ENCODE measurements at places on chromosomes 4 and X.

DNA sequence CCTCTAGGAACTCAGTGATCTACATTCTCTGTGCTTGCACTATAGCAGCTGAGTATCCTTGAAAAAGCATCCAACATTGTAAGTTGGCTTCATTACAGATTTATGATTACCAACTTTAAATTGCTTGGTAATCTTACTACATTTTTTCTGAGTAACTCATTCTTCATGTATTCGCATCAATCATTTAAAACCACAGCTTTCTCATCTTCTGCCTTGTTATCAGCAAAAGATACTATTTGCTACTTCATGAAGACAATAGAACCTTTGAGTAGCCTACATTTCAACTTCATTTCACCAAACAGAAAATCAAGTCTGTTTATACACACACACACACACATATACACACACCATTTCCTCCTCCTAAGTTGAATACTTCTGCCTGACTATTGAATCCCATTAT lies 6.2 kb upstream of the DCAF8L2 start:
- DNase-seq: no peak

- DNase-seq: peak; percentile 86
These were observed 45.7 kb downstream of the PRPS1 start for GRCh38 chrX:107673933-107674479.

DNA sequence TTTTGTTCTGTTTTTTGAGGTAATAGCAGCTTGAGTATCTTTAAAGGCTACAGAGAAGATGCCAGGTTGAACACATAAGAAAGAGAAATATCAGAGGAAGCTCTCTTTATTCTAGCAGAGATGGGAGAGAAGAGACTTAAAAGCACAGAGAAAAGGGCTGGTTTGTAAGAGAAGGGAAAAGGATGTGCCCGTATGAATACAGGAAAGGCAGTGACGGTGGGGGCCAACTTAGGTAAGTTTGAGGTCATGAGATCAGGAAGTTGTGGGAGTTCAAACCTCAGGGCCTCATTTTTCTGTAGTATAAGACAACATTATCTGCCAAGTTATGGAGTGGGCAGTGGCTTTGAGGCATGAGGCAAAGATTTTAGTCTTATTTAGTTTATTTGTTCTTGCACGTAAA lies 121.3 kb upstream of the S100G start:
- DNase-seq: no peak

DNA sequence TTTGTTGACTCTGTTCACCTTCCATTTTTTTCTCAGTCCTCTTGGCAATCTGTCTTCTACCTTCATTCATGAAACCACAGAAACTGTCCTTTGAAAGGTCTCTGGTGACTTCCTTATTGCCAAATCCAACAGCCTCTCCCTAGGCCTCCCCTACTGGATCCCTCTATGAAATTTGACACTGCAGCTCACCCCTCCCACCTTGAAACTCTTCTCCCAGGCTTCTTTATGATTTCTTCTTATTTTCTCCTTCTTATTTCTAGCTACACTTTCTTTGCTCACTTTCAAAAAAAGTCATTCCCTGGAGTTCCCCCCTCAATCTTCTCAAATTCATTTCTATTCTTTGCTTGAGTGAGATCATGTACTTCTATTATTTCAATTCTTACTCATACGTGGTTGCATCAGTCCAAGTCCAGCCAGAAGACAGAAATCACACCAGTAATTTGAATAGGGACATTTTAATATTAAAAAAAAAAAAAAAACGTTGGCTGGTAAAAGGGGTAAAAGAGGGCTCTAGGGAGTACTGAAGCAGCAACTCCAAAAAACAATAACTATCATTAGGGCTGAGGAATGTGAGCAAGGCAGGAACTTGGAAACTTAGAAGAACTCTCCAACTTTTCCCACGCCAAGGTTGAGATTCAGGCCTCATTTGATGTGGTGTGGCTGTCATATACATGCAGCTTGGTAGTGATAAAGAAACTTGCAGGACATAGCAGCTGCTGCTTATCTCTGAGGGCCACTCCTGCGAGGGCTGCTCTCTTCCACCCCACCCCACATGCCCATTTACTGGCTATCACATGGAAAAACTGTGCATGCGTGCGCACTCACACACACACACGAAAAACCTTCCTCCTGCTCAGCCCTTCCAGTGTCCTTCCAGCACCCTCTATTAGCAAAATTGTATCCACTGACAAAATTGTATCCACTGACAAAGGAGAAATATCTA lies 169.8 kb upstream of the GALNT7 start:
- no peak for DNase-seq

DNA sequence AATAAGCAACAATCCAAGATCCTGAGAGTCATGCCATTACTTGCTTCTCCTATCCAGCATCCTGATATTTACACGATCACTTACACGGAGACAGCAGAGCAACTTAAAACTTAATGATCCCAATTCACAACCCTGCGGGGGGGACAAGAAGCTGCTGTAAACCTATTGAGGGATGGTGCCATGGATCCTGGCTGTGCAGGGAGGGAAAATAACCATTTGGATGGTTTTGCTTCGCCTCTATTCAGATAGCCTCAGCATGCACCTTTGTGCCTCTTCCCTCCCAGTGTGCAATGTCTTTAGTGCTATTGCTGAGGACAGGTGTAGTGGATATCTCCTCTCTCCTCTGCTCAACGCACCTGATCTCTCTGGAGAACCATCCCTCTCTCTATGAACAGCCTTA lies 89.7 kb upstream of the PPARGC1A start:
- no peak for DNase-seq

DNA sequence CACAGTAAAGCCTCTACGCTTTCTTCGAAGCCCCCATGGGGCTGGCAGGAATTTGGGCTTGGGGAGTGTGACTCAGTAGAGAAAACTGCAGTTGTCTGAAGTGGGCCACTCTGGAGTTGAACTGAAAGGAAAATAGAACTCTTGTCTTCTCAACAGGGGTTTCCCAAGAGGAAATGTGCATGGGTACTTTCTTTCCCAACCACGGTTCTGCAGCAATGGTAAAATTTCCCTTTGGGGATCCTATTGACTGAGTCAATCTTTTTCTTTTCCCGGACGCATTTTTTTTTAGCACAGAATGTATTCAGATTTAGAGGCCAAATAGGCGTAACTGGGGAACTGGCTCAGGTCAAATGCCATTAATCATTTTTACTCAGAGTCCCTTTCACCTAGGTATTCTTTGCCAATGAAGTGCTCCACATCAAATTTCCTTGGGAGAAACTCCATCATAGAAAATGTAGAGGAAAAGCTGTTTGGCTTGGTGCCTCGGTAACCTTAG lies 269.3 kb downstream of the STIM2 start:
- no peak for DNase-seq

GRCh38 chrX:68827256-68827655 lies 1.6 kb upstream of the EFNB1 start:
- DNase-seq: no peak

- no peak for DNase-seq
These were observed 26.3 kb upstream of the UCP1 start for GRCh38 chr4:140595065-140595464.

DNA sequence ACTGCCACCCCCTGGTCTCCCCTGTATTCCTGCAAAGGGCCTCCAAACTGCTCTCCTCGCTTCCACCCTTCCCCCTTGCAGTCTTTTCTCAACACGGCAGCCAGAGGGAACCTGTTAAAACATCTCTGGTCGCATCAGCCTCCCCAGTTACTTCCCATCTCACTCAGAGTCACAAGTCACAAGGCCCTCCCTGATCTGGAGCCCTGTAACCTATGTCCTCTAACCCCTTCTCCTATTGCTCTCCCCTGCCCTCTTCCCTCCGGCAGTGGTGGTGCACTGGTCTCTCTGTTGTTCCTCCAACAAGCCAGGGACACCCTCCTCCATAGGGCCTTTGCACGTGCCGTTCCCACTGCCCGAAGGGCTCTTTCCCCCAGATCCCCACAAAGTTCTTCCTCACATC lies 73.2 kb downstream of the SH3KBP1 start:
- no peak for DNase-seq

- DNase-seq: no peak
These were observed 31.8 kb upstream of the MTM1 start for GRCh38 chrX:150536455-150537116.

DNA sequence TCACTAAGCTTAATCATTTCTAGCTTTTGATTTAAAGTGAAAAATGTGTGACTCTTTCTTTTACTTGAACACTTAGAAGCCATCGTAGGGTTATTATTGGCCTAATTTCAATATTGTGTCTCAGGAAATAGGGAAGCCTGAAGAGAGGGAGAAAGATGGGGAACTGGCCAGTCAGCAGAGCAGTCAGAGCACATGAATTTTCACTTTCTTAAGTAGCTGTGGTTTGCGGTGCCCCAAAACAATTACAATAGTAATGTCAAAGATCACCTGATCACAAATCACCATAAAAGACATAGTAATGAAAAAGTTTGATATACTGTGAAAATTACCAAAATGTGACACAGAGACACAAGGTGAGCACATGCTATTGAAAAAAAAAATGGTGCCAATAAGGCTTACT lies 45.5 kb downstream of the CENPC start:
- no peak for DNase-seq

- no peak for DNase-seq
These were observed 14.1 kb downstream of the CTBP1 start for GRCh38 chr4:1234811-1235292.

GRCh38 chr4:74822603-74823002 lies 28.3 kb upstream of the BTC start:
- no peak for DNase-seq

- no peak for DNase-seq
These were observed 61.4 kb downstream of the RHOXF2B start for GRCh38 chrX:120016068-120016441.

DNA sequence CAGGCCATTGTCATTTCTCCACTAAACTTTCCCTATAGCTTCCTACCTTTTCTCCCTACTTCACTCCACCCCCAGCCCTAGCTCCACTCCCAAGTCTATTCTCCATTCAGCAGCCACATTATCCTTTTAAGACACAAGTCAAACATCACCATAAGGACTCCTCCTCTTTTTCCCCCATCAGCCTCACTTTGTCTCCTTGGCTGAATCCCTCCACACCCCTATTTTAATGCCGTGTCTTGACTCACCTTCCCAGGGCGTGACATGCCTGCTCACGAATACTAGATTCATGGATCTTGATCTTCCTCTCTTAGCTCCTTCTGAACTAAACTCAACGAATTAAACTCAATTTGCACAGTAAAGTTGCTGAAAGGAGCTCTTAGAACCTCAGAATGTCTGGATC lies 281.9 kb downstream of the PTTG2 start:
- no peak for DNase-seq

GRCh38 chr4:1928356-1929239 lies 57.4 kb downstream of the NSD2 start:
- DNase-seq: no peak

- DNase-seq: no peak
These were observed 69.0 kb downstream of the ASB9 start for GRCh38 chrX:15200871-15201270.

GRCh38 chrX:129798888-129799287 lies 19.1 kb downstream of the SASH3 start:
- DNase-seq: no peak

DNA sequence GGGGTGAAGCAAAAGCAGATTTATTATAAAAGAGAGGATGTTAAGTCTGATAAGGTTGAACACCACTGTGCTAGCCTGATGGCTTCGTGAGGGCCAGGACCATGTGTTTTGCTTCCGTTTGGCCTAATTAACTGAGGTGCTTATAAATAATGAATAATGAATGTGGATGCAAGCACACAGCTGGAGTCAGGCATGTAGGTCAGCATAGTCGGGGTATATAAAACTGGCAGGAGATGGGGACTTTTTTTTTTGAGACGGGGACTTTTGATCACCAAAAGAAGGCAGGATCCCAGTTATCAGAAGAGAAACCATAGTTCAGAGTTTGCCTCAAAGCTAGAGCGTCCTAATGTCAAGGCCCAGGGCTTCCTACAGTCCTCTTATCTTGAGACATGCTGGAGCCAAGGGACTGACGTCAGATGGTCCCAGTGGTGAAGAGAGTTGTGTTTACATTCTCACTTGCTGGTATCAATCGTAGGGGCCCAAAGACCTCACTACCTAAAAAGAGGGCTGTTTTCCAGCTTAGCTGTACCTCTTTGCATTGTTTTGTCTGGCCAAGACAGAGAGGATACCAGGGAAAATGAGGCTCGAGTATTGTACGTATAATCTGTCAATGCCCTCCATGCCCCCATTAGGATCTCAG lies 50.4 kb downstream of the RTL9 start:
- no peak for DNase-seq

DNA sequence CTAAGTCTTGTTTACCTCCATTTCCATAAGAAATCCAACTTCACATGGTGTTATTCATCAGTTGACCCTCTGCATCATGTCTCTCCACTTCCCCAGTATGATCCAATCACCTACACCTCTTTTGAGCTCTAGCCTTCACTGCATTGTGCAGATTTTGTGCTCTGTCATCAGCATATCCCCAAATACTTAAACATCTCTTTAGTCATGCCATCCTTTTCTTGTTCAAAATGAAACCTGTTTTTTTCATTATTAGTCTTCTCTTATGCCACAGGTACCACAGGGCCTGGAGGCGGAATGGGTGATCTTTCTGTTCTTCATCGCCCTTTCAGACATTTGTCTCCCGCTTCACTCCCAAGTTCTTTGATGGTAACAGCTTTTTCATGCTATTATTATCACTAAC lies 382.7 kb upstream of the GALNTL6 start:
- no peak for DNase-seq

GRCh38 chr4:30208731-30209435 lies 511.3 kb upstream of the PCDH7 start:
- DNase-seq: no peak

DNA sequence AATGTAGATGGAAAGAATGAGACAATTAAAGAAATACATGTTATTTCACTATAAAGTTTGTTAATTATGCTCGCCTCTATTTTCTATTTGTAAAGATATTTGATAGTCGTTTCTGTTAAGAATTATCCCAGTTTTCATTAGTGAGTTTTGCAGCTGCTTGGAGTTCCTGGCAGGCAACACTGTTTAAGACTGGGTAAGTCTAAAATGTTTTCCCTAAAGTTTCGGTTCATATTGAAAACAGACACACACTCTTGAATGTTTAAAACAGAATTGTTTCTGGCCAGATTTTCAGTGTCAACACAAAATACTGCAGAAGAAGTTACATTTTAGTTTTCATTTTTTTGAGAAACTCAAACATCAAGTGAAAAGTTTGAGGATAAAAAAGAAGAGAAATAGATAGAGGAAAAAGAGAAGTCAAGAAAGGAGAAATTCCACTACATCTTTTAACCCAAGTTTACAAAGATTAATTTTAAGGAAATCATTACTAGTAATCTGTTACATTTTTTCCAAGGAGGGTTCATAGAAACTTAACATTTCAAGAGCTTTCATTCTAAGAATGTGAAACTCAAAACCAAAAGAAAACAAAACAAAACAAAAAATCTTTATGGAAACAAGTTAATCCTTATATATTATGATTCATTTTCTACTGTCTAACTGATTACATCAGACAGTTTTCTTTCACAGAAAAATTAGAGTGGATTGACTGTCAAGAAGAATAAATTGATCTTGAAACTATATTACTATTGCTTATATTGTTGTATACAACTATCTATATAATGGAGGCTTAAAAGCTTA lies 305.5 kb downstream of the FAT4 start:
- no peak for DNase-seq

- no peak for DNase-seq
These were observed 781.1 kb downstream of the RAB28 start for GRCh38 chr4:12703036-12703435.

- DNase-seq: no peak
These were observed 3.4 kb upstream of the IGBP1 start for GRCh38 chrX:70129816-70130215.

All from activated CD8-positive, alpha-beta memory T cell treated with anti-CD3 and anti-CD28 coated beads, Interleukin-2, amount 50 U/mL, for 48 hours (primary cell).